NB4 (cell line): ENCODE measurements at places on chromosomes 2 and 18.
A peak's percentile ranks its signal among the peaks of the same experiment; 100 is the strongest.

- no peak for DNase-seq
Observed at GRCh38 chr2:222701721-222702131, 30.3 kb downstream of the MOGAT1 start.

GRCh38 chr2:221495731-221496130 lies 76.4 kb downstream of the EPHA4 start:
- DNase-seq, result no peak

DNA sequence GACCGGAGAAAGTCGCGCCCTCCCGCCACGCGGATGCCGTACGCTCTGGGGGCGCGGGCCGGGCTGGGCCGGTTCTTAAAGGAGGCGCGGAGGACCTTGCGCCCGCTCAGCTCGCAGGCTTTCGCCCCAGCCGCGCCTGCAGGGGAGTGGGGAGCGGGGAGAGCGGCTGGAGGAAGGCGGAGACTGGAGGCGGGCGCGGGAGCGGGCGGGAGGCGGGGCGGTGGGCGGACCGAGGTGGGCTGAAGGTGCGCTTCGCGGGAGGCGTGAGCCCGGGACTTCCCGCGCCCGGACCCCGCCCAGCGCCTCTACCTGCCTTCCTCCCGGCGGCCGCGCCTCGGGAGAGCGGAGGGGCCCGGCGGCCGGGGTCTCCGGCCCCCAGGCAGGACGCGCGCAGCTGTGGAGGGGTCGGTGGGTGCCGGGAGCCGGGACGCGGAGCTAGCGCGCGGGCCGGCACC lies at the start of gene ADRA2B:
TSS of gene ADRA2B (minus strand) at position 148 of the 455 bp plus-strand sequence. CDS start 422 bp downstream, outside the sequence.
- DNase-seq, result no peak

DNA sequence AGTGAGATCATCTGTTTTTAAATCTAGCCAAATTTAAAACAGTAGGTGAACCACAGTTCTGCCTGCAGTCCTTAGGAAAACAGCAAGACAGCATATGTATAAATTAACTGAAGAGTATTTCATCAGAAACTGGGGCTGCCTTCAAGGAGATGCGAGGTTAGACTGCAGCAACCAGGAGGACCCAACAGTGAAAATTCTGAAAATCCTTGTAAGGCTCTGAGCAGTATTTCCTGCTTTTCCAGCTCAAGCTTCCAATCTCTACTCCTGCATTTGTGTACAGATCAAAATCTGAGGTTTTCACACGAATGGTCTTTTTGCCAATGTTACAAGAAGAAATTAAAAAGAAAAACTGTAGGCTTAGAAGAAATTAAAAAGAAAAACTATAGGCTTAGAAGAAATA lies 43.7 kb downstream of the CERKL start:
- DNase-seq, result no peak

GRCh38 chr2:171670655-171671054 lies 16.6 kb upstream of the DYNC1I2 start:
- no peak for DNase-seq

GRCh38 chr2:9532421-9532820 lies 23.2 kb downstream of the ADAM17 start:
- DNase-seq, result no peak

DNA sequence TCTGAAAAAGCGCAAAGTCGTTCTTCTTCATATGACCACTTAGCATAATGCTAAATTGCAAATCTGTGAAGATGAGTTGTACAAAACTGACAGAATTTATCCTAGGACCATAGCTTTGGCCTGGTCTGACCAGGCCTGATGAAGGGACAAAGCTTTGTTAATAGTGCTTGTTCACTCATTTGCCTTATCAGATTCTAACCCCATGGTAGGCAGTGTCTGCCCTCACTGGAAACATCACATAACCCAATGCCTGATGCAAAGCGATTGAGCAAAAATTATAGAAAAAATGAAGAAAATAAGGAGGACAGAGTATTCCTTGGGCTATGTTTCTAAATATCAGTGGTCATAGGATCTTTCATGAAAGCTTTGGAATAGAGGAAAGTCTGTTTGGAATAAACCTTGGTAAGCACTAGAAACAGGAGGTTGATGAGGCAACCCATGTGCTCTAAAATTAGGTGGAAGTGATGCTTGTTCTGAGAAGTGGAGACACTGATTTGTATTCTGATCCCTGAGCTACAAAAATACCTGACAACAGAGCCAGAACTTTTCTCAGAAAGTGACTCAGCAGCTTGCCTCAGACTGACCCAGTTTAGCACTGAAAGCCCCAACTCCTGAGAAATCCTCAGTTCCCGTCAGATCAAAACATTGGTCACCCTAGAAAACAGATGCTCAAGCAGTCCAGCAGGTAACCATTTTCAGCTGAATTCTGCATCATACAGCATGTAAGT lies 131.4 kb upstream of the MAPRE2 start:
- no peak for DNase-seq

DNA sequence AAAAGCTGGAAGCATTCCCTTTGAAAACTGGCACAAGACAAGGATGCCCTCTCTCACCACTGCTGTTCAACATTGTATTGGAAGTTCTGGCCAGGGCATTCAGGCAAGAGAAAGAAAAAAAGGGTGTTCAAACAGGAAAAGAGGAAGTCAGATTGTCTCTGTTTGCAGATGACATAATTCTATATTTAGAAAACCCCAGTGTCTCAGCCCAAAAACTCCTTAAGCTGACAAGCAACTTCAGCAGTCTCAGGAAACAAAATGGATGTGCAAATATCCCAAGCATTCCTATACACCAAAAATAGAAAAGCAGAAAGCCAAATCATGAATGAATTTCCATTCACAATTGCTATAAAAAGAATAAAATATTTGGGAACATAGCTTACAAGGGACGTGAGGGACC lies 11.1 kb downstream of the SLC8A1 start:
- DNase-seq, result peak; percentile 57

- no peak for DNase-seq
Observed at GRCh38 chr2:213274143-213274542, 10.1 kb upstream of the SPAG16 start.

- no peak for DNase-seq
Observed at GRCh38 chr2:2191110-2191707, 139.9 kb downstream of the MYT1L start.

DNA sequence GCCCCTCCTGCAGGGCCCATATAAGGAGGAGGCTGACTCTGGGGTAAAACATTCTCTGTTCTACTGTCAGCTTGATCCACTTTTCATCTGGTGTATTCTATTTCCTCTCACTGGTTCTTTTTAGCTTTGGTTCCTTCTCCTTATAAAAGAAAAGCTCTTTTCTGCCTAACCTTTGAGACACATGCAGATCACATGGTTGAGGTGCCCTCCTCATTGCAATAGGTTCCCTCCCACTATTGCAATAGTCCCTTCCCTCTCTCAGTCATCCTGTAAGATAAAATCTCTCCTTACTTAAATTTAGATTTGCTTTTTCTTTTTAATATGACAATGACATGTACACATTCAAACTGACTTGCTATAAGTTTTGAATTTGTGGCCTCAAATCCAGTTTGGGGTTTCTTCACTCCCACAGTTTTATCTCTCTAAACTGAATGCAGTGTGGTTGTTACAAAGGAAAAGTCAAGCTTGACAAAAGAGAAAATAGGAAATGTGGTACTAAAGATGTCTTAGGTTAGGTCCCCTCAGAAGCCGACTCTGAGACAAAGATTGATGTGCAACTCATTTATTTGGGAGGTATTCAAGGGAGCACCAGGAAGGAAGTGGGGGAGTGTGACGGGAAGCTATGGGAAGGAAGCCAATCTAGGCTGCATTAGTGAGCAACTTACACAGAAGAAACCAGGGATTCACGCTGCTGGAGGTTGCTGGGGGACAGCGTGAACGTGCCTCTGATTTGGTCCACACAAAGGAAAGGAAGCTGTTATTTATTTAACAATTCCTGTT lies 127.6 kb upstream of the LINC00305 start:
- DNase-seq, result no peak

DNA sequence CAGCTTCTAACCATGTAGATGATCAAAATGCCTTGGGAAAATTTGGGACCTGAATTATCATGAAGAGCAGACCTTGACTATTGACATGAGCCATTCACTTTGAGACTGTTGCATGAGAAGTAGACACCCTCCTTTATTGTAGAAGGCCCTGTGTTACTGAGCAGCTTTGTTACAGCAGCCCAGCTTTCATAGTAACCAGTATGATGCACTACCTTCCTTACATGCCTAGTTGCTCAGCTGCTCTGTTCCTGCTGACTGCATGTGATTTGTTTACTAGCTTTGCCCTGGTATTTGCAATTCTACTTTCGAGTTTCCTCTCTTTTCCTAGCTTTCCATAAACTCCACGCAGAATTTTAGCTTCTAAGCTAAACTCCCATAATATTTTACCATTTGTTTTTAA lies 11.2 kb upstream of the FN1 start:
- no peak for DNase-seq

DNA sequence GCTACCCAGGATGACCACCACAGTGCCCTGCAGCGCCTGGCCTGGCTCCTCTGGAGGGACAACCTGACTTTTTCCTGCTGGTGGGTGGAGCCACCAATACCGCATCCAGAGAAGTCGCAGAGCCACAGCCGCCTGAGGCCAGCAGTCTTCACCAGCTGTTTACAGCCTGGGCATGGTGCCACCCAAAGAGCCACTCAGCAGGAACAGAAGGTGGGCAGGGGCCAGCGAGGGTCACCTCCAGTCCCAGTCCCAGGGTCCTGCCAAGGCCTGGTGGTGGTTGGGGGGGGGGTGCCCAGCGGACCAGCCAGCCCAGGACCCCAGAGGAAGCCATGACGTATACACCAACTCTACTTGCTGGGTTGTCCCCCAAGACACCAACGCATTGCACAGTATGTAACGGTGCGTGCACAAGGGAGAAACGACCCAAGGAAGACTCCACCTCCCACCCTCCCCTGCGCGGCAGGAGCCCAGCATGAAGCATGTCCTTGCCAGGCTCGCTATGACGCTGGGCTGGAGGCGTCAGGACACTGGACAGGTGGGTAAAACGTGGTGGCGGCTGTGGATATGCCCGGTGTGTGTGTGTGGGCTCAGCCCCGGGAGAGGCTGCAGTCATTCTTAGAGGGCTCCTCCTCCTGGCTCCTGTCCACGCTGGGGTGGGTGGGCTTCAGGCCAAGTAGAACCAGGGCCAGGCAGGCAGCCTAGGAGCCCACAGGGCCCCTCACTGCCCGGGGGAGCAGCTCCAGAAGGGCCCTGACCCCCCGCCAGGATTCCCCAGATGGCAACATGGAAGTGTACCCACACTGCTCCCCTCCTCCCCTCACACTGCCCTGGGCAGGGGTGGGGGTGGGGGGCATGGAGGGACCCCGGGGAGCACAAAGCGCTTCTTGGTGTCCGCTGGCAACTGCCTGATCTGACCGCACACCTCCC lies 49.3 kb downstream of the HS6ST1 start:
- peak; percentile 1 for DNase-seq

DNA sequence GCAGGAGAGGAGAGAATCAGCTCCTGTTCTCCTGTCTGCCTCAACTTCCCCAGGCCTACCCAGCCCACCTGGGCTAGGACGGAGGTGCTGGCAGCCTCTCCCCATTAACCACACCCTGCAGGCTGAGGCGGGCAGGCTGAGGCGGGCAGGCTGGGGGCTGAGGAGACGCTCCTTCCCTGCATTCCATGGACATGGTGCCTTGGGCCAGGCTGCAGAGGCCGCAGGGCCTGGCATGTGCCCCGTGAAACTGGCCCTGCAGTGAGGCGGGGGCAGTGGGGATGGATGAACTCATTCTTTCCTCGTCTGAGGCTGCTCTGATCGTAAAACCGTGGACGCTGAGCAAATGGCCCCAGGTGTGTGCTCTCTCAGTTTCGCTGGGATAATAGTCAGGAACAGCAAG lies 84.7 kb upstream of the LAPTM4A start:
- no peak for DNase-seq

- no peak for DNase-seq
Observed at GRCh38 chr2:129782633-129782990, 196.9 kb upstream of the RAB6C start.
